Astrocyte (in vitro differentiated cells and primary cell): ENCODE measurements at places on chromosomes 3 and 15. TPM values are rescaled to one million over a fixed set of nuclear protein-coding genes. Genes with fewer than 3 reads are reported as not detected.

- H3K4me1 ChIP-seq: peaks cover 39% of the 10 kb centered on the region
- no peak for DNase-seq
- no peaks in the 10 kb centered on the region for H3K36me3 ChIP-seq
Observed at GRCh38 chr15:60406513-60407414, 9.0 kb upstream of the ANXA2 start.

DNA sequence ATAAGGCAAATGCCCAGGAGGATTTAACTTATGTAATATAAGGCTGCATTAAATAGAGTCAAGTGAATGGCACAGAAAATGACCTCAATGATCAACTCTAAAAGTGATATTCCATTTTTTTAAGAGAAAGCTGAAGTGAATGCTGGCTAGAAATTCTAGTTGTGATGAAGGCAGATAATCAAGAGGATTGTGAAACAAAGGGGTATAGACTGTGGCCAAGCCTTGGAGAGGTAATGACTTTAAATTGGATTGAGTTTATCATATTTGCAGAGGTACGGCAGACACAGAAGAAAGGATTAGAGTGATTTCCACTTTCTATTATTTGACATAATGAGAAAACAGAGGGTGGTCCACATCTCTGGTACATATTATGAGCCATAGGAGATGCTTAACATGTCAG is 269.2 kb downstream of the MECOM start:
- H3K4me3 ChIP-seq: no peak overlapping the region
- H3K4me1 ChIP-seq: no peaks in the 10 kb centered on the region
- no peak for DNase-seq
- H3K36me3 ChIP-seq: no peaks in the 10 kb centered on the region
- H3K27ac ChIP-seq: no peak overlapping the region

- no peak overlapping the region for H3K27ac ChIP-seq
- H3K36me3 ChIP-seq: no peaks in the 10 kb centered on the region
- H3K27me3 ChIP-seq: no peaks in the 10 kb centered on the region
Observed at GRCh38 chr3:45607790-45608189, 13.2 kb downstream of the LIMD1 start.

DNA sequence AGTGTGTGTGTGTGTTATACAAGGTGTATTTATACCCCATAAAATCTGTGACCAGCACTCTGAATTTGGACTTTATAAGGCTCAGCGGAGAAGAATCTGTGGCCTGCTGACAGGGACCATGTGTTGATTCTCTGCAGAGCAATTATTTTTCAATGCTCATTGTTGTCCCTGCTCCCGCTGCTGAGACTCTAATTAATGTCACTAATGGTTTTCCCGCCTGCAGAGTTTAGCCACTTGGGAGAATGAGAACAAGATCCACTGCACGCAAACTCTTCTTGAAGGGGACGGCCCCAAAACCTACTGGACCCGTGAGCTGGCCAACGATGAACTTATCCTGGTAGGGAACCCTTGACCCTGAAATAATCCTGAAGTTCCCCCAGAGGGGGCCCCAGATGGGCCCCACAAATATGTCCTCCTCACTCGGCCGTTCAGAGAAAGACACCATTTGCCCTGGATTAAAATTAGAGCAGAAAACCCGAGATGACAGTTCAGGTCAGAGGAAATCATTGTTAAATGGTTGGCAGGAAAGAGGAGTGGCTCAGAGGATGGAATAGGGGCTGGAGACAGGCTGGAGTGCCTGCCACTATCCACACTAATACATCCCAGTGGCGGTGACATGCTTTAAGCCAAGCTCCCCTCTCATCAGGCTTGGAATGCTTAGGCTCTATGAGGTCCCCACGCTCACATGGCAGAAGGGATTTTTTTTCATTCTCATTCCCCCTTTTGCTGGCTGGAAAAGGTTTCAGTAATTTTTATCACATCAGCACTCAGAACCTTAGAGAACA is 3.3 kb downstream of the CRABP1 start:
- no peak overlapping the region for H3K27ac ChIP-seq
- H3K27me3 ChIP-seq: peaks cover 73% of the 10 kb centered on the region
- peaks cover 3% of the 10 kb centered on the region for H3K4me1 ChIP-seq
- H3K36me3 ChIP-seq: no peaks in the 10 kb centered on the region
- no peak for DNase-seq

DNA sequence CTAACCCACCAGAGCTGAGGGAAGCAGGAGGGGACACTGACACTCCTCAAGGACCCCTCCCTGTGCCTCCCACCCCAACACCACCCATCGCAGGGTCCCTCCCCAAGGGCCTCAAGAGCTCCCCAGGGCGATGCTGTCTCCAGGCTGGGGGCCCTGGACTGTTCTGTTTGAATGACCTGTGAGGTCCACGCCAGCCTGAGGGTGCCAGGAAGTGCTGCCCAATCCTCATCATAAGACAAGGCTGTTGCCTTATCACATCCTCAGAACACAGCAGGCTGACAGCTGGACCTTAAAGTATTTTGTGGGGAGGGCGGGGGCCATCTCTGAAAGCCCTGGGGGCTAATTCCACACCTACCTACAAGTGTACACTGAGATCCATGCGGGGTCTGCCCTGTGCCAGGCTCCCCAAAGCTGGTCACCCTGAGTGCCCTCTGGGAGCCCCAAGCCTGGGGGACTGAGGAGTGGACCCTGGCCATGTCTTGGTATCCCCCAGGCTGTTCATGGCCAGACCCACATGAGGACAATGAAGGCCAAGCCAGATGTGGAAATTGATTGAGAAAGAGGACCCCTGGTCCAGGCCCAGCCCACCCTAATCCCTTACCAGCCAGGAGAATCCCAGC is 23.8 kb upstream of the GOLGA6C start:
- no peaks in the 10 kb centered on the region for H3K36me3 ChIP-seq
- H3K4me3 ChIP-seq: no peak overlapping the region
- peaks cover 16% of the 10 kb centered on the region for H3K27me3 ChIP-seq
- DNase-seq: no peak
- no peaks in the 10 kb centered on the region for H3K4me1 ChIP-seq

- H3K36me3 ChIP-seq: peaks cover 38% of the 10 kb centered on the region
- H3K27me3 ChIP-seq: no peaks in the 10 kb centered on the region
- no peak for DNase-seq
- H3K27ac ChIP-seq: no peak overlapping the region
Observed at GRCh38 chr15:68783226-68784058, 37.3 kb downstream of the ANP32A start.

DNA sequence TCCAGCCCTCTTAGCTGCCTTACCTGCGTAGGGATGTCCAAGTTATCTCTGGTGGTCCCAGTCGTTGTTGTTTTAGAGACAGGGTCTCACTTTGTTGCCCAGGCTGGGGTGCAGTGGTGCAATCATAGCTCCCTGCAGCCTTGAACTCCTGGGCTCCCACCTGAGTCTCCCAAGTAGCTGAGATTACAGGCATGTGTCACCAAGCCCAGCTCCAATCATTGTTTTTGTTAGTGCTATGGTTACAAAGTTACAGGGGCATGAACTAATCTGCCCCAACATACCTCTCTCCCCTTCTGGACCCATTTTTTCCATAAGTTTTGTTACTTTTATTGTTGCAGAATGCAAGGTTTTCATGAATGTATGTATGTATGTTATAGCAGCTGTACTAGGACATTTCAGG is 54.7 kb downstream of the CTDSPL2 start:
- no peak overlapping the region for H3K27ac ChIP-seq
- no peak overlapping the region for H3K4me3 ChIP-seq
- DNase-seq: no peak
- no peaks in the 10 kb centered on the region for H3K27me3 ChIP-seq
- no peaks in the 10 kb centered on the region for H3K4me1 ChIP-seq
- peaks cover 1% of the 10 kb centered on the region for H3K36me3 ChIP-seq

- no peak overlapping the region for H3K4me3 ChIP-seq
- peak; percentile 20 for DNase-seq
- no peaks in the 10 kb centered on the region for H3K4me1 ChIP-seq
- H3K36me3 ChIP-seq: no peaks in the 10 kb centered on the region
Observed at GRCh38 chr15:44738340-44738984, 2.1 kb downstream of the TRIM69 start.

- no peak overlapping the region for H3K4me3 ChIP-seq
- no peaks in the 10 kb centered on the region for H3K36me3 ChIP-seq
- peak; percentile 15 for DNase-seq
- peak overlapping the region; percentile 37 for H3K27ac ChIP-seq
- H3K4me1 ChIP-seq: peaks cover 8% of the 10 kb centered on the region
Observed at GRCh38 chr3:194221336-194221735, 85.4 kb downstream of the HES1 start.

GRCh38 chr3:136818769-136819391 is at the start of gene SLC35G2:
Gene SLC35G2, plus strand, starts transcription at chr3:136819126. Its CDS starts 35,335 bp downstream, at chr3:136854461.
- no peaks in the 10 kb centered on the region for H3K36me3 ChIP-seq
- peak within 1 kb of the TSS; percentile 79 for H3K4me3 ChIP-seq
- peak; percentile 45 for DNase-seq

Gene FAM107A
- total RNA-seq: not detected in 2 replicates

Gene UROC1
- total RNA-seq: not detected in 2 replicates

Gene FAM43A
- total RNA-seq: 6.0 and 7.6 TPM in 2 replicates

Gene ABI3BP
- 1.1 and 2.1 TPM in 2 replicates for total RNA-seq
